ENCODE measurements at places on chromosomes 3 and 15. TPM values are rescaled to one million over a fixed set of nuclear protein-coding genes. Genes with fewer than 3 reads are reported as not detected.

GRCh38 chr15:68558318-68559305, 20.2 kb upstream of the CORO2B start:
- H3K4me3 ChIP-seq = peak overlapping the region; percentile 62
- peaks cover 10% of the 10 kb centered on the region for H3K27me3 ChIP-seq
- H3K4me1 ChIP-seq = peaks cover 4% of the 10 kb centered on the region
- no peak for DNase-seq
- H3K36me3 ChIP-seq = no peaks in the 10 kb centered on the region
- H3K27ac ChIP-seq = no peak overlapping the region

Gene CCDC50
- total RNA-seq = 57.1 TPM

DNA sequence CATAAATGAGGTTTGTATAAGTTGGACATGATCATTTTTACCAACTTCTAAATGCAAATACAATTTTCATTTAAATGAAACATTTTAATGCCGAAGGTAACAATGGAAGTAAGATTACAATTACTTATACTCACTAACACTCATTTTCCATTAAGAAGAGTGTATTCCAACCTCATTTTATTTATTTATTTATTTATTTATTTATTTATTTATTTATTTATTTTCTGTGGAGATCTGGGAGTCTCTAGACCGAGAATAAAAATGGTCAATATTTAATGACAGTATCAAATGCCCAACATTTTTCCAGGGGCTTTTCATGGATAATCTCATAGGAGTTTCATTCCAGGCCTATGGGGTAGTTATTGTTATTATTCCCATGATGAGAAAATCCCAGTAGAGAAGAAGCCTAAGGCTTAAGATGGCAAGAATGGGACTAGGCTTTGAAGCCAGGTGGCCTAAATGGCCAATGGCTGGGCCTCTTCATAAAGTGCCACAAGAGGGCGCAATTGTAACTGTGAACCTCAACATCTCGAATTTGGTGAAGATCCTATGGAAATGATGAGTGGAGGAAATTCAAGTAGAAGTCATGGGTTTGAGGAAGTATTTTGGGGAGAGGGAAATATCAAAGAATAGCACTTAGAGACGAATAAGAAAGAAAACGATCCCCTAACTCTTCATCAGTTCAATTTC, 21.3 kb downstream of the VGLL3 start:
- H3K27ac ChIP-seq = no peak overlapping the region
- no peaks in the 10 kb centered on the region for H3K4me1 ChIP-seq
- no peaks in the 10 kb centered on the region for H3K27me3 ChIP-seq
- no peaks in the 10 kb centered on the region for H3K36me3 ChIP-seq
- no peak overlapping the region for H3K4me3 ChIP-seq
- DNase-seq = no peak

- H3K4me1 ChIP-seq = no peaks in the 10 kb centered on the region
- no peak overlapping the region for H3K4me3 ChIP-seq
- no peaks in the 10 kb centered on the region for H3K36me3 ChIP-seq
- no peaks in the 10 kb centered on the region for H3K27me3 ChIP-seq
- no peak for DNase-seq
- no peak overlapping the region for H3K27ac ChIP-seq
These were observed 28.6 kb upstream of the THRB start for GRCh38 chr3:24523215-24523614.

Gene ADGRG7
- not detected for total RNA-seq

Gene CHRFAM7A
- 0.62 TPM for total RNA-seq

Gene SYNM
- 197 TPM for total RNA-seq

Gene RHOV
- total RNA-seq = not detected

DNA sequence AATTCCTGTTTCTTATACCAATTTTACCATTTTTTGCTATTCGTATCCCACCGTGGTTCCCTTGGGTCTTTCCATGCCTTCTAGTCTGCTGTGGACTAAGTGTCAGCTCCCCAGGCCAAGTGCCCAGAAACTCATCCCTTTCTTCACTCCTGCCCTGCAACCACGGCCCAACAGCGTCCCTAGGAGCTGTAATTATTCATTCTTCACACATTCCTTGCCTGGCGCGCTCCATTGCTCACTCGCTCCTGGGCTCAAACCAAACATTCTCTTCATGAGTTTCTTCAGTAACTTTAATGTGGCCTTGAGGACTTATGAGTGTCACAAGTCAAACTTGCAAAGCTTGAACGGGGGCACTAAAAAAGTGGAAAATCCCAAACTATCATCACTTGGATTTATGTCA, 15.7 kb downstream of the GABRB3 start:
- DNase-seq = no peak
- no peak overlapping the region for H3K27ac ChIP-seq
- no peak overlapping the region for H3K4me3 ChIP-seq
- H3K36me3 ChIP-seq = no peaks in the 10 kb centered on the region

DNA sequence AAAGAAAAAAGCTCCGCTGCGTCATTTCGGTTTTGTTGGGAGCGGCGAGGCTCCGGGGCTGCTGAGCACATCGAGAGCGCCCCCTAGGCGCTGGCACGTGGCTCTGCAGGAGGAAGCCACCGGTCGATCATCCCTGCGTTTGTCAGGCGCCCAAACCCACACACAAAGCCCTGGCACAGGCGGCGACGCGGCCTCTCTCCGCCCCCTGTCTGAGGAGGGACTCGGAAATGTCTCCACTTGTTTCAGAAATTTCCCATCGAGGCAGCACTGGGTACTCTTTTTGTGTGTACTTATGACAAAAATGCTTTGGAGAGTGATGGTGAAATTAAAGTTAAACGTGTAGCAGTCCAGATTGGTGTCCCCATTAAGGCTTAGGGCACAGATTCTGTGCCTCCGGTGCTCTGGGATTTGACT, 407.3 kb upstream of the ONECUT1 start:
- H3K4me1 ChIP-seq = no peaks in the 10 kb centered on the region
- no peaks in the 10 kb centered on the region for H3K36me3 ChIP-seq

- H3K4me1 ChIP-seq = peaks cover 9% of the 10 kb centered on the region
- peak; percentile 82 for DNase-seq
- H3K4me3 ChIP-seq = no peak overlapping the region
- no peaks in the 10 kb centered on the region for H3K27me3 ChIP-seq
These were observed 40.5 kb upstream of the SMAD6 start for GRCh38 chr15:66661432-66662096.

Gene TM6SF1
- 3.2 TPM for total RNA-seq

GRCh38 chr15:74413350-74414080, 20.2 kb downstream of the SEMA7A start:
- H3K36me3 ChIP-seq = no peaks in the 10 kb centered on the region
- DNase-seq = no peak
- H3K27me3 ChIP-seq = no peaks in the 10 kb centered on the region
- no peak overlapping the region for H3K27ac ChIP-seq
- H3K4me1 ChIP-seq = peaks cover 7% of the 10 kb centered on the region
- no peak overlapping the region for H3K4me3 ChIP-seq

- H3K4me3 ChIP-seq = no peak overlapping the region
- no peaks in the 10 kb centered on the region for H3K27me3 ChIP-seq
- peaks cover 15% of the 10 kb centered on the region for H3K4me1 ChIP-seq
- H3K27ac ChIP-seq = no peak overlapping the region
- no peaks in the 10 kb centered on the region for H3K36me3 ChIP-seq
These were observed 25.9 kb upstream of the CAPN7 start for GRCh38 chr3:15180042-15180611.

Gene ROBO2
- total RNA-seq = not detected

Gene PRTG
- 0.75 TPM for total RNA-seq

DNA sequence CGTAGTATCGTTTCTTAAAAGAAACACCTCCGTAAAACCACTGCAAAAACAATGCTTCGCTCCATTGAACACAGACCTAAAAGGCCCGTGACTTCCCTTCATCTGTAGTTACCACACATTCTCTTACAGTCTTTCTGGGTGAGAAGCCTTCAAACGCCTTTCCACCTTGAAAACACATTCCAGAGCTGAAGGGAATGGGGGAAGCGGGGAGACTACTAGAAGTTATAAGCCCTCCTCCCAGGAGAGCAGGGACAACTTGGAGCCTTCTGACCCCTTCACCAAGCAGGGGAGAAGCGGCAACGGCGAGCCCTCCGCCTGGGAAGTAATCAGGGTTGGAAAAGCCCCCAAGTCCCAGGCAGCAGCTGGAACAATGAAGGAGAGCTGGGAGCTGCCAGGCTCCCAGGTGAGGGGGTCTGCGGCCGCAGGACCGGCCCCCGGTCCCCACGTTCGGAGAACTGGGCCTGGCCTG, 461 bp downstream of the SECISBP2L start:
- no peaks in the 10 kb centered on the region for H3K36me3 ChIP-seq
- peaks cover 10% of the 10 kb centered on the region for H3K4me1 ChIP-seq
- peak overlapping the region; percentile 90 for H3K27ac ChIP-seq

DNA sequence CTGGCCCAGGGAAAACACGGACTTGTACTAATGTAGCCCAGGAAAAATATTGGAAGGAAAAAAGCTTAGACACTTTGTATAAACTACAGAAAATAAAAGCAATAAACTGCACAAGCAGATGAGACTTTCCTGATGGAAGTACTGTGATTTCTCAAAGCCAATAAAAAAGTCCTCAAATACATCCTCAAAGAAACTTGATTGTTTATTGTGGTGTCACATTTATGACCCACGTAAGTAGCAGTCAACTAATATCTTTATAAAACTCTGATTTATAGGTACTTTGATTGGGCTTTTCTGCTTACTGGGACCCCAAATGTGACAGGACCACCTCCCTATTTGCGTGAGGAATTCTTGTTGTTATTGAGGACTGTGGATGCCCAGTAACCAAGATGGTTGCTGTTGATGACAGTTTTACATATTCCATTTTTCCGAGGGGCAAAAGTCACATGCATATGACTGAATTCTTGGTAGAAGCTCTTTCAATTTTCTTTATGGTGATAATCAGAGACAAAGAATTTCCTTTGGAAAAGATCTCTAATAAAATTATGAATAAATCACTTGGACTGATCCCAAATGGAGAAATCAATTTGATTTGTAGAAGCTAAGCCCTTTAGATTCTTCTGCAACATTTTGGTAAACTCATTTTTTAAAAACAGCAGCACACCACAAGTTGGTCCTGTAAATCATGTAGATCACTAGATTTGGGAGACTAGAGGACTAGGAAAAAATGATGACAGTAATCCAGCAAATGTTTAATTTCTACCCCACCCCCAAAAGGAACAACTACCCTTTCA, 159.0 kb upstream of the TSC22D2 start:
- H3K27me3 ChIP-seq = no peaks in the 10 kb centered on the region
- no peak for DNase-seq
- no peak overlapping the region for H3K4me3 ChIP-seq
- H3K4me1 ChIP-seq = no peaks in the 10 kb centered on the region
- no peaks in the 10 kb centered on the region for H3K36me3 ChIP-seq

Gene MESP1
- 3.2 TPM for total RNA-seq

DNA sequence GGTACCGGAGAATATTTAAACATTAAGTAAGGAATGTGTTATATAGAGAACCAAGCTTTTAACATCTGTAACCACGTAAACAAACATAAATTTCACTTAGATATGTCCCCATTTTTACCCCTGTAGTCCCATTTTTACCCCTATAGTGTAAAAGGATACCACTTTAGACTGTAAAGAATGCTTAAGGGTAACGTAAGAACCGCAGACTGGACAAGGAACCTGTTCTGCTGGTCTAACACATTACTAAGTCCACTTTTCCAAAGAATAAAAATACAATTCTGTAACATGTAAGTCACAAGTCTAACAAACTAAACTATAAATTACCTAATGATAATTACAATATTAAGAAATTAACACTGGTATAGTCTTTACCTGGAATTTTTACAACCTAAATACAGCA, 2.9 kb downstream of the SLC12A6 start:
- no peaks in the 10 kb centered on the region for H3K36me3 ChIP-seq
- H3K27me3 ChIP-seq = no peaks in the 10 kb centered on the region
- no peak overlapping the region for H3K4me3 ChIP-seq
- H3K27ac ChIP-seq = peak overlapping the region; percentile 21

DNA sequence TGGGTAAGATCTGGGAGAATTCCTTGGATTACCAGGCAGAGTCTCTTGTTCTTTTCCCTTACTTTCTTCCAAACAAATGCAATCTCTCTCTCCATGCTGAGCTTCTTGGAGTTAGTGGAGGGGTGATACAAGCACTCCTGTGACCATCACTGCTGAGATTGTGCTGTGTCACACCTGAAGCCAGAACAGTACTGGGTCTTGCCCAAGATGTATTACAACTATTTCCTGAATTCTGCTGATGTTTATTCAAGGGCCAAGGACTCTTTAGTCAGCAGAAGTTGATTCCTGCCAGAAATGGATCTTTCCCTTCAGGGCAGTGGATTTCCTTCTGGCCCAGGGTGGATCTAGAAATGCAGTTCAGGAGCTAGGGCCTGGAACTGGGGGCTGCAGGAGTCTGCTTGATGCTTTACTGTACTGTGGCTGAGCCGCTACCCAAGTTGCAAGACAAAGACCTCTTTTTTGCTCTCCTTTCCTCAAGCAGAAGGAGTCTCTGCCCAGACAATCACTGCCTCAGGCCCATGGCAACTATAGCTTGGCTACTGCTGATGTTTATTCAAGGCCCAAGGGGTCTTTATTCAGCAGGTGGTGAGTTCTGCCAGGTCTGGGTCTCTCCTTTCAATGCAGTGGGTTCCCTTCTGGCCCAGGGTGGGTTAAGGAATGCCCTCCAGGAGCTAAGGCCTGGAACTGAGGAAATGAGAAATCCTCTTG, 98.8 kb downstream of the SH3GL3 start:
- H3K4me3 ChIP-seq = no peak overlapping the region
- no peaks in the 10 kb centered on the region for H3K4me1 ChIP-seq
- no peak overlapping the region for H3K27ac ChIP-seq
- no peaks in the 10 kb centered on the region for H3K36me3 ChIP-seq
- H3K27me3 ChIP-seq = no peaks in the 10 kb centered on the region

Gene NISCH
- total RNA-seq = 56.2 TPM

DNA sequence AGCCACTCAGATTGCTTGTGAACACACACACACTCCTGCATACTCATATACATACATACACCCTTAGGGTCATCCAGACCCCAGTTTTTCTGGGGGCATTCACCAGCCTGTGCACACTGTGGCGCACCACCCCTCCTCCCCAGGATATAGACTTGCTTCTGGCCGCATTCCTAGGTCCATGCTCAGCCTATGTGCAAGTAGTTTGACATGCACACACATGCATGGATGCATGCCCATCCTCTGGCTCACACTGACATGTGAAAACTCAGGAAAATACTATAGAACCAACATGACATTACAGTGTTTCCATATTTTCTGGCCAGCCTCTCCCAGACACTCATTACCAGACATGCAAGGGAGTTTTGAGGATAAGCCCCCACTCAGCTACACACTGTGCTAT, 79.3 kb upstream of the POLG start:
- H3K4me3 ChIP-seq = no peak overlapping the region
- no peak for DNase-seq
- H3K36me3 ChIP-seq = no peaks in the 10 kb centered on the region
- peaks cover 62% of the 10 kb centered on the region for H3K27me3 ChIP-seq
- peaks cover 10% of the 10 kb centered on the region for H3K4me1 ChIP-seq
- no peak overlapping the region for H3K27ac ChIP-seq

GRCh38 chr15:23912191-23912590, 225.1 kb upstream of the NDN start:
- H3K27ac ChIP-seq = no peak overlapping the region
- DNase-seq = no peak
- no peak overlapping the region for H3K4me3 ChIP-seq
- no peaks in the 10 kb centered on the region for H3K36me3 ChIP-seq
- no peaks in the 10 kb centered on the region for H3K4me1 ChIP-seq

GRCh38 chr3:178202194-178202593, 334.0 kb upstream of the KCNMB2 start:
- H3K4me3 ChIP-seq = no peak overlapping the region
- peak overlapping the region; percentile 22 for H3K27ac ChIP-seq
- no peaks in the 10 kb centered on the region for H3K27me3 ChIP-seq
- DNase-seq = no peak
- no peaks in the 10 kb centered on the region for H3K36me3 ChIP-seq

Gene IRAK2
- 0.93 TPM for total RNA-seq

Gene XXYLT1
- total RNA-seq = 5.9 TPM

GRCh38 chr15:38267421-38268022, 14.9 kb downstream of the SPRED1 start:
- H3K4me3 ChIP-seq = no peak overlapping the region
- H3K27me3 ChIP-seq = no peaks in the 10 kb centered on the region
- H3K4me1 ChIP-seq = no peaks in the 10 kb centered on the region
- H3K36me3 ChIP-seq = no peaks in the 10 kb centered on the region
- no peak for DNase-seq
- no peak overlapping the region for H3K27ac ChIP-seq
